ENCODE measurements at places on chromosomes 6 and 20.

DNA sequence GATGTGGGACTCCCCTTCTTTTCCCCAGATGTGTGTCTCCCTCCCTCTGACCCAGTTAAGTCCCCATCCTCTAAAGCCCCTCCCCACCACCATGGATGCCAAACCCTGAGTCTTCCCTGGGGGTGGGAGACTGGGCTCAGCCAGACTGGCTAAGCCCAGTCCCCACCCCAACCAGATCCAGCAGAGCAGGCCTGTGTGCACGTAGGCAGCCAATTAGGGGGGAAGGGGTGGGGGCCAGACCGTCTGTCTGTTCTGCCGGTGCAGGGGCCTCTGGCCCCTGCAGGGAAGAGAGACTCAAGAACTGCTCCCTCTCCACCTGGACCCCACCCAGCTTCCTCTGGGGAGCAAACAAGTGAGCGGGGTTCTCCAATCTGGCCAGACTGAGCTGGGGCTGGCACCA is 605 bp downstream of the COX4I2 start:
- no peak for DNase-seq

DNA sequence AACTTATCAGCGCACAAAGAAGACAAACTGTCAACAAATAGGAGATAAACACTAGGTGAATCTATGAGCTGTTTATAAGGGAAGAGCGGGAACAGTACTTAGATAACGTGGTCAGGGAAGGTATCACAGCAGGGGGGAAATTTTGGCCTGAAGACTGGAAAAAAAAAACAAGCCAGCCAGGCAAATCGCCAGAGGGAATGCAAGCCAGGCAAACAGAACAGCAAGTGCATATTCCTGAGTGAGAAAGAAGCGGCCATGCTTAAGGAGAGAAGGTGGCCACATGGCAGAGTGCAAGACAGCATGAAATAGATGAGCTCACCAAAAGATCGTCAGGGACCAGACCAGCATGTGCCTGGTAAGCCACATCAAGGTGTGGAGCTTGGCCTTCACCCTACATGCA is 466.5 kb upstream of the ARID1B start:
- no peak for DNase-seq

GRCh38 chr6:93792746-93793145 is 373.4 kb upstream of the EPHA7 start:
- no peak for DNase-seq

DNA sequence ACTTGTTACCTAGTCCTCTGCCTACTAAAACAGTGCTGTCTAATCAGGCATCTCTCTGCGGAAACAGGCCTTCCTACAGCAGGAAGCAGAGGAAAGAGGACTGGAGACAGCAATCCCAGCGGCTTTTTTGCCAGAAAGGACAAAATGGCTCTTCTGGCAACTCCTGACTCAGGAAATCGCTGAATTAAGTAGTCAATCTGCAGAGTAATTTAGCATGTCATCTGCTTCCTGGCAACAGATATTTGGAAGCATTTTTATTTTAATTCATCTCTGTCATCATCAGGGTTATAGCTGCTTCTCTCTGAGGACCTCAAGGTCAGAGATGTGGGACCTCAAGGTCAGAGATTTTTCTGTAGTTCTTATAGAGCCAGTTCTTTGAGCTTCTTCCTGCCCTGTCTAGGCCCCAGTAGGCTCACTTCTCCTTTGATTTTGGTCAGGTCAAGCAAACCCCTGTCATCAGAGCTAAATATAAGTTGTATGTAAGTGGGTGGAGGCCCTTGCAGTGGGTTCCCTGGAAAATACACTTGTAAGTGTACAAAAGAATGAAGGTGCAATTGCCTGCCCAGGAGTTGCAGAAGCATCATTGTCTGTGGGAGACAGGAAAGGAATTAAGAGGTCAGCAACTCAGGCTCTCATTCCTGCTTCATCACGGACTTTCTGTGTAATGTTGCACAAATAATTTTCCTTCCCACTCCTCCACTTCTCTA is 229.4 kb downstream of the ALDH8A1 start:
- DNase-seq: no peak

DNA sequence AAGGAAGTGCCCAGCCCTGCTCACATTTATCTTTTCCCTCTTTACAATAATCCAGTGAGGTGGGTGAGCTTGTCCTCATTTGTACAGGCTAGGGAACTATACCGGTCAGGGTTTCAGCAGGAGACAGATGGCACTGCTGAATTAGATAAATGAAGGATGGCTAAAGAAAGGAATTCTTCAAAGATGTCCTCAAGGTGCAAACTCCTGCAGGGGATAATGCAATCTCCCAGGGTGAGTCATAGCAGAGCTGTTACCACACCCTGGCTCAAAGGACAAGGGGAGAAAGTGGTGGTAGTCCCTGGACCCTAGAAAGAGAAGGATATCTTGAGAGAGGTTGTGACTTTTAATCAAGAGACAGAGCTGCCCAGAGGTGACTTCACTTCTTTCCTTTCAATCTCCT is 66.7 kb downstream of the RFPL4B start:
- no peak for DNase-seq

DNA sequence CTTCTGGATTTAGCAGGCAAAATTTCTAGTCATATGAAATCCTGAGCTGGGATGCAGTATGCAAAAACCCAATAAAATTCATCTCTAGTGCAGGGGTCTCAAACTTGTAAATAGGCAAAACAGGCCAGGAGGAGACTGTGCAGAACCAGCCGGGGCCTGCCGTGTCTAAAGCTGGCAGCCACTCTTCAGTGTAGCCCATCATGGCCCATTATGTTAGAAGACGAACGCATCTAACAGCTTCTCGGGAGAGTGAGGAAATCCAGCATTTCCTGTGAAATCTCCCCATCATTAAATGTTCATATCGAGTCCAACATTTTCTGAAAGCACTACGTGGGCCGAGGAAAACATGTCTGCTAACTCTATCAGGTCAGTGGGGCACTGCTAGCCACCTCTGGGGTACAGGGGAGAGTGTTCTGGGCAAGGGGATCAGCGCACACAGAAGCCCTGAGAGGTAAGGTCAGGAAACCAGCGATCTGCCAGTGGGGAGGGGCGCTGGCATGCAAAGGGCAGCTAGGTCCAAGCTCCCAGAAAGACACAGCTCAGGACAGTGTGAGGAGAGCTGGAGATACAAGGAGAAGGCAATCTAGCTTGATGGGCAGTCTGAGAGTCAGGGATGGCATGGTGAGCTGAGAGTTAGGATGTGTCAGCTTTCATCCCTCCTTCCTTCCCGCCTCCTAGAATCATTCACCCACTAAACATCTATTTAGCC is 144.2 kb downstream of the PREX1 start:
- no peak for DNase-seq

- DNase-seq: no peak
Observed at GRCh38 chr6:125001684-125002405, 39.6 kb downstream of the RNF217 start.

DNA sequence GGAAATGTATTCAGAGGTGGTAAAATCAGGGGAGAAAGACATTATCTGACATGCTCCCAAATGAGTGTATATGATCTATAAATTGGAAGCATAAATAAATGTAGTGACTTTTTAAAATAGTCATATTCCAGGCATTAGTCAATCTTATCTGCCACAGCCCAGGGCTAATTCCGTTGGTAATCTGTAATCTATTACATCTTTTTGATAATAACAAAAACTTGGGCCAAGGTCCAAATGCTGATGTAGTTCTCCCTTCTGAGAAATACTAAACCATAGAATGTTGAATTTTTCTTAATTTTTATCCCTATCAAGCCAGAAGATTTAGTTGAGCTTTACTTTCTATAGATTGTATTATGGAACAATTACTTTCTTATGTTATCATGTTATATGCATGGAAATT is 1279.8 kb downstream of the EPHA7 start:
- no peak for DNase-seq

GRCh38 chr6:31121131-31121790 is 1.0 kb upstream of the CDSN start:
- no peak for DNase-seq

DNA sequence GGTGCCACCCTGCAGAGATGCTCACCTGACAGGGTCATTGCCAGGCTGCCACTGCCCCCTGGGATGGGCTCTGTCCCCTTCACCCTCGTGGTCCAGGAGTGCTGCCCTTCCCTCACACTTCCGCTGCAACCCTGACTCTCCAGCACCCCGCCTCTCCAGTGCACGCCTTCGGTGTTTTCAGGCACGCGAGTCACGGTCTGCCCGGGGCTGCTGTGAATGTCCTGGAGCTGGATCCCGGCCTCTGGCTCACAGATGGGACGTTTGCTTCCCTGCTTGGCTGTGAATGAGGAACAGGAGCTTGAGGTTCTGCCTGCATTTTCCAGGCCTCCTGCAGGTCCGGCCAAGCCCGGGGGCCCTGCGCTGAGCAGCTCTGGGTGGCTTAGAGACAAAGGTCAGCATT is 343.4 kb downstream of the SMOC2 start:
- DNase-seq: no peak

GRCh38 chr20:50253101-50253500 is 62.5 kb downstream of the CEBPB start:
- no peak for DNase-seq

GRCh38 chr20:41453010-41453950 is 86.7 kb upstream of the EMILIN3 start:
- DNase-seq: no peak

- DNase-seq: no peak
Observed at GRCh38 chr6:142356884-142357225, 55.0 kb downstream of the ADGRG6 start.

- DNase-seq: no peak
Observed at GRCh38 chr6:151325075-151326050, 66.0 kb downstream of the ZBTB2 start.

- no peak for DNase-seq
Observed at GRCh38 chr20:44342248-44342647, 5.4 kb downstream of the R3HDML start.

DNA sequence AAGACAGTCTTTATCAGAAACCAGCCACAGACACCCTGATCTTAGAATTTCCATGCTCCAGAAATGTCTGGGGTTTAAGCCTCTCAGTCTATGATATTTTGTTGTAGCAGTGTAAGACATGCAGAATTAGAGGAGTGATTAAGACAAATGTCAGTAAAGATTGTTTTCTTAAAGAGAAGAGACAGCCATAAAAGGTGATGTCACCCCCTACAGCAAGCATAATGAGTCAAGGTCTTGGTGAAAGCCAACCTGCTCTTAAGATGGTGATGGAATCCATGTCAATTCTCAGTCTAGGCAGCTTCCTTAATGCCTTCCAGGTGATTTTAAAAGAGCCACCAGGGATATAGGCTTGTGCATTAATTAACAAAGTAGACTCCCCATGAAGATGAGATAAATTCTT is 849.9 kb upstream of the EPHA7 start:
- DNase-seq: no peak

GRCh38 chr6:44049989-44050871 is 77.0 kb downstream of the MRPL14 start:
- DNase-seq: no peak

- DNase-seq: no peak
Observed at GRCh38 chr6:155787168-155787567, 331.5 kb upstream of the NOX3 start.

DNA sequence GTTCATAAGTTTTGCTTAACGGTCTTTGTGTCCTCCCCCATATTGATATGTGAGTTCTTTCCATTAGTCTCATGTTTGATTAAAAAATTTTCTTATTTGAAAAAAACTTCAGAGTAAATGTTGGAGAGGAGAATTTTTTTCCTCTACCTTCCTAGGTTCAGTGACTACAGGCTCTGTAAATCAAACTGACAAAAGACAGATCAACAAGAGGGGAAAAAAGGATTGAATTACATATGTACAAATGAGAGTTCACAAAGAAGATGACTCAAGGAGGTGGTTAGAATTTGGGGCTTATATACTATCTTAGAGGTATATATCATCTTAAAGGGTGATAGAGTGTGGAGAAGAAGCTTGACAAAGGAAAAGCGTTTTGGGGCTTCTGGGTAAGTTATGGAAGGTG is 5.6 kb downstream of the TMC2 start:
- no peak for DNase-seq

GRCh38 chr6:141133836-141134235 is 998.9 kb upstream of the GJE1 start:
- DNase-seq: no peak

DNA sequence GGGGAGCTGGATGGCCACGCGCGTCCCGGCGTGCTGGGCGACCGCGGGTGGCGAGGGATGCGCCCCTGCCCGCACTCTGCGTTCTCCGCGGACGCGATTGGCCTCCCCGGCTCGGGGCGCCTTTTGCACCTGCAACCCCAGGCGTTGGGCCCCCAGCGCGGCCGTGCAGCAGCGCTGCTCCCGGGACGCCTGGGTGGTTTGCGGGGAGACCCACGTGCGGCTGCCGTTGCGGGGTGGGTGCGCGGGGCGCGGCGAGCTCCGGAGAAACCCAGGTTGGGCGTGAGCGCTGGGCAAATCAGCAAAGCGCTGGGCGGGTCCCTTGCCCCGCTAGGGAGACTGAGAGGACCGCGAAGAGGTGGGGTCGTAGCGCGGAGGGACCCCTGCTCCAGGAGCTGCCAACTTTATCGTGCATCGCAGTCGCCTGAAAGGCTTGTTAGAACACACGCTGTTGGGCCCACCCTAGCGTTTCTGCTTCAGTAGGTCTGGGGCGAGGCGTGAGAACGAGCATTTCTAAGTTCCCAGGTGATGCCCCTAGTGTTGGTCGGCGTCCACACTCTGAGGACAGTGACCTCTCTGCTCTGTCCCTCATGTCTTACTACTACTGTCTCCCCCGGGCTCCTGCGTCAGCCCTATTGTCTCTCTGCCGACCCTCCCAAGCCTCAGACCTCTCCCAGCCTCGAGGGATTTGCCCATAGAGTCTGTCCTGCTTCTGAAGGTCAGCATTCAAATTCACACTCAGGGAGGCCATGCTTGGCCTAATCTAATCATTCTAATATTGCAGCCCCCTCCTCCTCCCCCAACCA is 538 bp upstream of the ZFP64 start:
- DNase-seq: peak; percentile 31

- DNase-seq: no peak
Observed at GRCh38 chr20:64234291-64234791, 21.2 kb upstream of the PCMTD2 start.

- DNase-seq: no peak
Observed at GRCh38 chr20:62376112-62377063, 9.3 kb upstream of the LAMA5 start.

- DNase-seq: no peak
Observed at GRCh38 chr6:81636930-81637568, 115.4 kb downstream of the TENT5A start.

- no peak for DNase-seq
Observed at GRCh38 chr6:79861023-79861422, 86.3 kb downstream of the ELOVL4 start.

DNA sequence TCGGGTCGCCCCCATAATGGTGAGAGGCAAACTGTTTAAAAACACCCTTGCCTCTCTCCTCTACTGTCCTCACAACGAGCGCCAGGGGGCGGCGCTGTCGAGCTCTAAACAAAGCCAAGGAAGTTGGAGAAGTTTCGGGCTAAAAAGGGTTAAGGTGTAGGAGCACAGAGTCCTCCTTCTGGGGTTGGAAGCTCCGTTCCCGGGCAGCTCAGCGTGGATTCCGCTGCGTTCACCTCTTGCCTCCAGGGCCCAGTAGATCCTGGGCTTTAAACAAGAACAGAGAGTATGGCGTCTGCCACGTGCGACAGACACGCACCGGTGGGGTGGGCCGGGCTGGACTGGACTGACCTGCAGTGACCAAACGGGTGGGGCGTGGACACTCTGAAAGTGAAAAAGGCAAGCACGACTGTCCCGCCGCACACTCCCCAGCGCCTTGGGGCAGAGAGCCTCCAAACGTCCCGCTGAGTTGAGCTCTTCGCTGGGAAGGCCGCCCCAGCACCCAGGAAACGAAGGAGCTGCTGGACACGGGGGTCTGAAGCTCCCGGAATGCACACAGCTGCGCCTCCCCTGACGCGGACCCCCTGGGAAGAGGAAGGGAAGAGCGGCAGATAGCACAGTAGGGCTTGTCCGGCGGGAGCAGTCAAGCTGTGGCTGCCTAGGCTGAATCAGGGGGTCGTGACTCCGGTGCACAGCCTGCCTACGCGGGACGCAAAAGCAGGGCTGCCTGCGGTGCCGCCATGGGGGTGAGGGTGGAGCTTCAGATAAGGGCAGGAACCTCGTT is 1.6 kb upstream of the THBD start:
- DNase-seq: no peak
